IPS DF 6.9 (cell line): ENCODE measurements at places on chromosomes 7 and 10.

- no peak for DNase-seq
These were observed 236.4 kb upstream of the CCDC6 start for GRCh38 chr10:60142736-60143135.

GRCh38 chr7:116777651-116778281 lies 84.6 kb upstream of the CAPZA2 start:
- DNase-seq: no peak

DNA sequence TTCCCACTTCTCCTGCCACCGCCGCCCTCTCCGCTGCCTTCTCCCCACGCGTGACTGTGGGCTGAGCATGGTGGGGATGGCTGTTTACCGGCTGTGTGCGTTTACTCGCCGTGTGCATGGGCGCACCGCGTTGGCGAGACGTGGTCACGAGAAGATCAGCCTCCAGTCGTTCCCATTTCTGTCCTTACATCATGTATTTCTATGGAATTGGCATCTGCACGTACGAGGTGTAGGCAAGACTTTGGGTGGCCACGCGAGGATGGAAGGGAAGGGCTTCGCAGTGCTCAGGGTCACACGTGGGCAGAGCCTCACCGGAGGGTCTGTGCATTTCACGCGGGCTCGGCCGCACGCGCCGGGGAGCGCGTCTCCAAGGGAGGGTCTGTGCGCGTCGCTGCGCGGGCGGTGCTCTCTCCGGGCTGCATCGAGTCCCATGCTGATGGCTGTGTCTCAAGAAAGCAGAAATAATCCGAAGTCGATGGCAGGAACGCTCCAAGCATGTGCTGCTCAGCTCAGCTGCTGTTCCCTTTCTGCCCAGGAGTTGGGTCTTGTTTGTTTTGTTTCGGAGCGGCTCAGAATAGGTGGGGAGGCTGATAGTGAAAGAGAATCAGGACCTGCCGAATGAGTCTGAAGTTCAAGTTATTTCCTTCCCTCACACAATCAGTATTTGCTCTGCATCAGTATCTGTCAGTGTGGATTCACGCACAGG lies 973 bp downstream of the CAMK1D start:
- no peak for DNase-seq

GRCh38 chr7:26090927-26091519 lies 61.0 kb upstream of the NFE2L3 start:
- no peak for DNase-seq

DNA sequence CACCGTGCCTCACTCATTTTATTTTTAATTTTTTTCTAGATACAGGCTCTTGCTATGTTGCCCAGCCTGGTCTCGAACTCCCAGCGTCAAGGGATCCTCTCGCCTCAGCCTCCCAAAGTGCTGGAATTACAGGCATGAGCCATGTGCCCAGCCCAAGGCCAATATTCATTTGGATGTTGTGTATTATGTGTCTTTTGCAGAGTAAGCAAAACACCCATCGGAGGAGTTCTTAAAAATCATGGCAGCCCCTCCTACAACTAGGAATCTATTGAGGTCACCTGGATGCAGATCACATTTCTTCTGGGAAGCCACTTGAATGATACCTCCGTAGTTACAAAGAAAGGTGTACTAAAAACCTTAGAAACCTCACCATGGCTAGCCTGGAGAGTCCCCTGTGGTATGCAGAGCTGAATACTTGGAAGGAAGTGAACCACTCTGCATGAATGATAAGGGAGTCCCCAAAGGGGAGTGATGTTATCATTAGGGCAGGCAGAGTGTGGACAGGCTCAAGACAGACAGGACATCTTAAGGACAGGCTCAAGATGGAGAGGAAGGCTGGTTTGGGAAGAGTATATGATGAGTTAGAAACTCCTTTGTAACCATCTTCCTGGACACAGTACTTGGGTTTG lies 185.7 kb downstream of the TAX1BP1 start:
- no peak for DNase-seq

GRCh38 chr10:9051328-9051974 lies 997.0 kb downstream of the GATA3 start:
- DNase-seq: no peak

GRCh38 chr7:44976746-44977196 lies 2.0 kb downstream of the MYO1G start:
- DNase-seq: no peak

GRCh38 chr10:80444646-80445319 lies 9.3 kb upstream of the TSPAN14 start:
- DNase-seq: no peak

DNA sequence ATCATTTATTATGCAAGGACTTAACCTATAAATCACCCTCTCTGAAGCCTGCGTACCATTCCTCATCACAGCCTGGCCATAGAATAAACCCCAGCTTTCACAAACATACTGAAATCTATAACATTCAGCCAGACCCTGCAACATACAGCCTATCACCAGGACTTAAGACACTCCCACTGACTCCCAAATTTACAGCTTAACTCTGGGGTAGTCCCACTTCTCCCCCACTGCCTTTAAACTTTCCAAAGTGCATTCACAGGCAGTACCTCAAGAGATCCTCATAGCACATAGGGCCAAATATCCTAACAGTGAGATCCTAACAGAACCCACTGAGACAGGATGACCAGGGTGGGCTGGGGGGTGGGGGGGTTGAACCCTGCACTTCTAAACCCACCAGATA lies 3.5 kb downstream of the LDB1 start:
- no peak for DNase-seq

GRCh38 chr10:26593896-26594295 lies 103.6 kb upstream of the PDSS1 start:
- DNase-seq: no peak

GRCh38 chr7:27756298-27756697 lies 16.3 kb downstream of the TAX1BP1 start:
- DNase-seq: no peak

- no peak for DNase-seq
These were observed 52.3 kb downstream of the CCDC71L start for GRCh38 chr7:106608661-106609060.

DNA sequence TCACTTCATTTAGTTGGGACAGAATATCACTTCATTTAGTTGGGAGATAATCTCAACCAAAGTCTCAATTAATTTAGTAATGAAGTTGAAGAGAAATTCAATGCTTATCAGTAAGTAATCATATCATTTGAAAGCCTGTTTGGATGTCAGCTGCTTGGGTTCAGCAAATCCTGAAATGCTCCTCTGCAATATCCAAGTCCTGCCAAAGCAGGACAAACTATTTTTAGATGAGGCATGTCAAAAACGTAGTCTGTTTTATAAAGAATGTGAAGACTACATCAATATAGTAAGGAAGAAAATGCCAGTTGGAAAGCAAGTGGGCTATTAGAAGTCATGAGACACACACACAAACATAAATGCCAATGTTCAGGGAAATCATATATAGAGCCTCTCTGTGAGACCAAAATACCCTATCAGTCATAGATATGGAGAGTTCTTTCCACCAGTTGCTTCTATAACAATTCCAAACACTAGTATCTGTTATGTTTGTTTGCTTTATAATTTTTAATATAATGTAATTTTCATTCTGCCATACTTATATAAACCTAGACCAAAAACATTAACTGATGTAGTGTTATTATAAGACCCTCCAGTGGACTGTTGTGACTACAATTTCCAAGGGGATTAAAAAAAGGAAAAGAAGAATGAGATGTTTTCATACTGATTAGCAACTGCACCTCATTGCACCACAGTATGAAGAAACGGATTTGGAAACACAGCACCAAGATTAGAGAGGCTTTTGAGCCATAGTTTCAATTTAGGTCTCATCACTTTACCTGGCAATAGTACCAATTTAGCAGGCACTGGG lies 160.7 kb downstream of the LRRTM3 start:
- DNase-seq: no peak

- DNase-seq: no peak
These were observed 23.0 kb upstream of the PRPF18 start for GRCh38 chr10:13563481-13564445.

DNA sequence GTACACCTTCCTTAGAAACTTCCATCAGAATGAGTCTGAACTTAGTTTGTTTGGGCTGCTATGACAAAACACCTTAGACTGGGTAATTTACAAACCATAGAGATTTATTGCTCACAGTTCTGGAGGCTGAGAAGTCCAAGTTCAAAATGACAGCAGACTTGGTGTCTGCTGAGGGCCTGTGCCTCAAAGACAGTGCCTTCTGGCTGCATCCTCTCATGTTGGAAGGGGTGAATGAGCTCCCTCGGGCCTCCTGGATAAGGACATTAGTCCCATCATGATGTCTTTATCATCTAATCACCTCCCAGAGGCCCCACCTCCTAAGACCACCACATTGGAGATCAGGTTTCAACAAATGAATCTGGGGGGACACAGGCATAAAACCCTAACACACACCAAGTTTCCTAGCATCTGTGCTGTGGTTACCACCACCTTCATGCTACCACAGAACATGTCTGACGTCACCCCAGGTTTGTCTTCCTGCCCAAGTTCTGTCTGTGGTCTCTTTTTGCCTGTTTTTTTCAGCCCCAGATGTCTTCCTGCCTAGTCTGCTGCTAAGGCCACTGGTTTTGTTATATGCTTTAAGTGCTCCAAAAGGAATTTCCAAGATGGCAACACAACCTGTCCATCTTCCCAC lies 150.9 kb upstream of the COBL start:
- DNase-seq: no peak

DNA sequence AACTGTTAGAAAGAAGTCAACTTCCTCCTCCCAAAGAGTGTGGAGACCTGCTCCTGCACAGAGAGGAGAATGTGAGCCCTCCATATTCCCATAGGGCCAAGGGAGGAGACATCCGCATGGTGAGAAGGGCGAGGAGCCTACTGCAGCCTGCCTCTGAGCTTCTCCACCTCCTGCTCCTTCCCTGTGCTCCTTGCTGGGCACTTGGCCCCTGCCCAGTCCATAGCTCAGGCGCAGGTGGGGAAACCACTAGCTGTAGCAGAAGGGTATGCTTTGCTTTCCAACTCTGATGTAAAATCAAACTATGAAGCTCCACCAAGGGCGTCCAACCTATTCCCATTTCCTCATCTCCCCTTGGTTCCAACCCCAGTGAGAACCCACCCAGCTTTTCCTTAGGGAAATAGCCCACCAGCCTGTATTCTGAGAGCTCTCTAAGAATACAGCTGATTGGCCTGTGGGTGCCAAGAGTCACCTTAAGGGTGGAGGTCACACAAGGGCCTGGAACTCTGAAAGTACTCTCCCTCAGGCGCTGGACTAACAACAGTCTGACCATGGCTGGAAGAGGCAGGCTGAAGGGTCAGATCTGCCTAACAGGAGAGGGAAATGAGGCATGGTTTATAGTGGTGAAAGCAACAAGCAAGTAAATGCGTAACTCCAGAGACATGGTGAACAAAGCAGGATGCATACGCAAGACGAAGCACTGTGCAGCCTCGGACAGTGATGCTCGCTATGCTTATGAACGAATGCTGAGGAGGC lies 13.9 kb downstream of the ZNF488 start:
- DNase-seq: no peak

GRCh38 chr7:133510326-133511055 lies 257.6 kb downstream of the EXOC4 start:
- no peak for DNase-seq

- no peak for DNase-seq
These were observed 104.4 kb downstream of the PRLHR start for GRCh38 chr10:118491055-118491454.
